Activated T-cell treated with anti-CD3 and anti-CD28 coated beads for 48 hours (primary cell): ENCODE measurements at places on chromosomes 5 and 9.
A peak's percentile ranks its signal among the peaks of the same experiment; 100 is the strongest.

GRCh38 chr5:154577416-154577815, 99.4 kb upstream of the HAND1 start:
- DNase-seq = no peak

GRCh38 chr9:76414661-76415060, 20.4 kb upstream of the RFK start:
- DNase-seq = no peak

DNA sequence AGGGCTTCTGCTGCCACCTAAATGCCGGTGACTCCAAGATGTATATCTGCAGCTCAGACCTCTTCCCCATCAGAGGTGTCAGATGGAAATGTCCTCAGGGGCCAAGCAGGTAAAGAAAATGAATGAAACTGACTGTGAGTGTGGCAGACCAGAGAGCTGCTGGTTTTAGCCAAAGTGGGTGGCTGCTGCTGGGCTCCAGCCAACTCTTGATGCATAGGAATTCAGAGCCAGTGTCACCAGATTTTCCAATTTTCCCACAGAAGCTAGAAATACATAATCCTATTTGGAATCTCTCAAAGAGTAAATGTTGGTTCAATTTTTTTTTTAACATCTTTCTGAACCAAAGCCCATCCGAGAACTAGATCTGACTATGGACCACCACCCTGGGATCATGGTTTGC, 161.2 kb upstream of the SPRY4 start:
- no peak for DNase-seq

- DNase-seq = peak; percentile 35
Measured at GRCh38 chr9:114988962-114989599, 58.7 kb upstream of the TNFSF8 start.

DNA sequence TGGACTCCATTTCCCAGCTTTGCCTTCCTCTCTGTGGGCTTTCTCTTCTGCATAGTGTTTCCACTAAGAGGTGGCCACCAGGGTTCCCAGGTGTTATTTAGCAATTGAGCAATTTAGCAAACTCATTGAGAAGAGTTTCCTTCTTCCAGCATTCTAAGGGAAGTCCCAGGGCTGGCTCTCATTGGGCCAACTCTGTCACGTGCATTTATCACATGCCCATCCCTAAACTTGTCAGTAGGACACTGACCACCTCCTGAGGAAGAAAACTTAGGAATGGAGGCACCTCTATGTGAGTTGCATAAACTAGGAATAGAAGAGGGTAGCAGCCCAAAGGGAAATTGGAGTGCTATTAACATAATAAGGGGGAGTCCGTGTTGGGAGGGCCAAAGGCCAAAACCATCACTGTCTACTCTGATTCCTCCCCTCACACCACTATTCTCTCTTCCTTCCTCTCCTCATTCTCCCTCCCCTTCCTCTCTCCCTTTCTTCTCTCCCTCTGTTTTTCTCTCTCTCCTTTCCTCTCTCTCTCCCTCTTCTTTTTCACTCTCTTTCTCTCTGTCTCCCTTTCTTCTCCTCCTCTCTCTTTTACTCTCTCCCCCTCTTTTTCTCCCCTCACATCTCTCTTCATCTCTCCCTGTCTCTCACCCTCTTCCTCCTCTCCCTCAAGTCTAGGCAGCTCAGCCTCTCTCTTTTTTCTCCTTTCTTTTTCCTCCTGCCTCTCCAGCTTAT, 213.4 kb downstream of the PALM2AKAP2 start:
- no peak for DNase-seq

DNA sequence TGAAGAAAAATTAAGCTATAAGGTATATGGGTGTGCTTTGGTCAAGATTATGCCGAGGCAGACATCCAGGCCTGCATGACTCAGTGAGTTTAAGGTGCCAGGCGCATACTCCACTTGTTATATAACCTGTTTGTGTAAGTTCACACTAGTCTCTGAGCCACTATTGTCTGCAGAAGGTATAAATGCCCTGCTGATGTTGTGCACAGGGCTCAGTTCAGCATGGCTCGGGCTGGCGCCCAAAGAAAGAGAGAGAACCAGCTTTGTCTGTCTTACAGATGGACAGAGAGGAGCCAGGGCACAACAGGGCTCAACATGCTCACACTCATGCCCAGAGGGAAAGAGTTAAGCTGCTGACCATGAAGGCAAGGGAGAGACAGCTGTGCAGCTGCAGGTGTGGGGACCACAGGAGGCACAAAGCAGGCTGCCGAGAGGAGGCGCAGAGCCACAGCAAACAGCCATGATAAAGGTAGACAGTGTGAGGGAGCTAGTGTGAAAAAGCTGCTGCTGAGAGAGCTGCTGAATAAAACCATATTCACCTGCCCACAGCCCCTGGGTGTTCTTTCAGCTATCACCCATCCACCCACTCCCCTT, 1587.6 kb upstream of the C9orf72 start:
- no peak for DNase-seq

DNA sequence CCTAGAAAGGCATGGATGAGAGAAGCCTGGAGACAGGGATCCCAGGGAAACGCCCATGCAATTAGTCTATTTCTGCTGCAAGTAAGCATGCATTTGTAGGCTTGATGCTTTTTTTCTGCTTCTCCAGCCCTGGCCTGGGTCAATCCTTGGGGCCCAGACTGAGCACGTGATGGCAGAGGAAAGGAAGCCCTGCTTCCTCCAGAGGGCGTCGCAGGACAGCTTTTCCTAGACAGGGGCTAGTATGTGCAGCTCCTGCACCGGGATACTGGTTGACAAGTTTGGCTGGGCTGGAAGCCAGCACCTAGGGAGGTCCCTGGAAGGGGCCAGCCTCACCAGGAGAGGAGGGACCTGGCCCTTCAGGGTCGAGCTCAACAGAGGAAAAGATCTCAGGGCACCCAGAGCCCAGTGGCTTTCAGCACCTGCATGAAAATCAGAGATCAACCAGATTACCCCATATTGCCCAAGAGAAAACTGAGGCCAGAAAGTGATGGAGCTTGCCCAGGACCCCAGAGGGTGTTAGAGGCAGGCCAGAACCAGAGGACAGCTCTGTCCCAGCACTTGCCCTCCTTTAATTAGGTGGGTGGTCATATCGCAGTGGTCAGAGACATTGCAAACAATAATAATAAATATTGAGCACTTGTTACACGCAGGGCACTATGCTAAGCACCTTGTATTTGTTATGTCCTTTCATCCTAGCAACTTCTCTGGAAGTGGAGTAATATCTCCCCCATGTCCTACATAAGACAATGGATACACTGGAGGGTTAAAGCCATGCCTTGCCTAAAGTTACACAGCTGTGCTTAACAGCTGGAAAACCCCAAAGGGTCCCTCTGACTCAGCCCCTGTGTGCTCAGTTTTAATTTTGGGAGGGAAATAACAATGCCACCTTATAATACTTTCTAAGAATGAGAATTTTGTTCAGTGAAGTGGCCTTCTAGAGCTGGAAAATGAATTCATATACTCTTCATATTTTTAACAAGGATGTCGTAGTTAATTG, 67.1 kb downstream of the KLF4 start:
- peak; percentile 24 for DNase-seq

DNA sequence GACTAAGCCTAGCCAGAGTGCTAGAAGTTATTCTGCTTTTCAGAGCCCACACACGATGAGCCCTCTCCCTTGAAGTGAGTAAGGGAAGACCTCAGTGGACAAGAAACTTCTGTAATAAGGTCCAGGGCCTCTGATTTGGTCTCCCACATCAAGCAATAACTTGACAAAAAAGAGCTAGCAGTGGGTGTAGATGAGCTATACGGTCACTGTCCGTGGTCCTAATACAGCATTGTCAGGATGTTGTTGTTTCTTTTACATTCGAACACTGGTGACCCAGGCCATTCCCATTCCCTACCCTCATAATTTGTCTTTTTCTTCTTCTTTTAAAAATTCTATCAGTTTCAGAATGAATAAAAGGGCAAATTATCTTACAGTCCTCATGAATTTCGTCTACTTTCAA, 5.2 kb downstream of the PCSK1 start:
- no peak for DNase-seq

GRCh38 chr9:128053560-128053959, 13.6 kb downstream of the NAIF1 start:
- no peak for DNase-seq

GRCh38 chr5:72746736-72747135, 69.7 kb upstream of the TNPO1 start:
- DNase-seq = no peak
